ENCODE measurements at places on chromosomes 3 and 15. TPM values are rescaled to one million over a fixed set of nuclear protein-coding genes. Genes with fewer than 3 reads are reported as not detected.

- no peak for DNase-seq
These were observed 282.5 kb upstream of the THBS1 start for GRCh38 chr15:39298271-39298962.

DNA sequence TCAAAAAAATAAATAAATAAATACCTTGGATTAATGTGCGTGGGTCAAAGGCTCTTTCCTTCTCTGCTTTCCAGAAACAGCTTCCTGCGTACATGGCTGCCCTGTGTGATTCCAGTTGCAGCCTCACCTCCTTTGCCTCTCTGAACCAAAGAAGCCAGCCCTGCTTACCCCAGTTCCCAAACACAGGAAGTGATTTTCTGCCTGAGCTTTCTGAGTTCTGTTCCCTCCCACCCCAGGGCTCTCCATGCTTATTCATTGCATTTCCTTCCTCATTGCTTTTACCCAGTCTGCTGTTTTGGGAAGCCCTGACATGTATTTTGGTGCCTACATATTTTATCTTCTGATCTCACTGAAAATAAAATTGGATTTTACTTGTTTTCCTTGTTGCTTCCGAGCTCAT is 15.4 kb downstream of the ZSCAN2 start:
- DNase-seq: no peak

Gene NME9
- total RNA-seq: not detected

Gene SYNM
- total RNA-seq: 5.6 TPM

DNA sequence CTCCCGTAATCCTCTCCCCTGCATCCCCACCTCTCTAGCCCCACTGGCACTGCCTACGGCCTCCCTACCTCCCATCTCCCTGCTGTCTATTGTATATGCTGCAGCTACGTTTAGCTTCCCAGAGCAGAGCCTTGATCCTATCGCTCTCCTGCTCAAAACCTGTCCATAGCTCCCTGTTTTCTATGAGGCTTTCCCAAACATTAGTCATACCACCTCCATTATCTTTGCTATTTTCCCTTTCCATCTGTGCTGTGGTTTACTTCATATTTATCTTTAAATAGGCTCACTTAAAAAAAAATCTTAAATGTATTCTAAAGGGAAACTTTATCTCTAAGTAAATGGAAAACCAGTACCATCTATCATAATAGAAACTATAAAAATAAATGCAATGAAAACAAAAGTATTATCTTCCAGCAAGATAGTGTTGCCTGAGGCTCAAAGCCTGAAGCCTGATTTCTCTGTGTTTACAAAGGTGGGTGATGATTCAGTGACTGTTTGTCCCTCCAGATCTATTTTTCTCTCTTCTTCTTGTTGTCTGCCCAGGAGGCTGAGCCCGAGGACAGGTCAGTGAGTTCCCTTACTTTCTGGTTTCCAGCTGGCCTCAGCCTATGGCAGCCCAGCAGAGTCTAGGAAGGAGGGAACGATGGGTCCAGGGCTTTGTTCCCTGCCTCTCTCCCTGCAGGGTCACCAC is 397.1 kb upstream of the CFAP20DC start:
- DNase-seq: no peak

- no peak for DNase-seq
These were observed 233.5 kb downstream of the MYRIP start for GRCh38 chr3:40042752-40043443.

DNA sequence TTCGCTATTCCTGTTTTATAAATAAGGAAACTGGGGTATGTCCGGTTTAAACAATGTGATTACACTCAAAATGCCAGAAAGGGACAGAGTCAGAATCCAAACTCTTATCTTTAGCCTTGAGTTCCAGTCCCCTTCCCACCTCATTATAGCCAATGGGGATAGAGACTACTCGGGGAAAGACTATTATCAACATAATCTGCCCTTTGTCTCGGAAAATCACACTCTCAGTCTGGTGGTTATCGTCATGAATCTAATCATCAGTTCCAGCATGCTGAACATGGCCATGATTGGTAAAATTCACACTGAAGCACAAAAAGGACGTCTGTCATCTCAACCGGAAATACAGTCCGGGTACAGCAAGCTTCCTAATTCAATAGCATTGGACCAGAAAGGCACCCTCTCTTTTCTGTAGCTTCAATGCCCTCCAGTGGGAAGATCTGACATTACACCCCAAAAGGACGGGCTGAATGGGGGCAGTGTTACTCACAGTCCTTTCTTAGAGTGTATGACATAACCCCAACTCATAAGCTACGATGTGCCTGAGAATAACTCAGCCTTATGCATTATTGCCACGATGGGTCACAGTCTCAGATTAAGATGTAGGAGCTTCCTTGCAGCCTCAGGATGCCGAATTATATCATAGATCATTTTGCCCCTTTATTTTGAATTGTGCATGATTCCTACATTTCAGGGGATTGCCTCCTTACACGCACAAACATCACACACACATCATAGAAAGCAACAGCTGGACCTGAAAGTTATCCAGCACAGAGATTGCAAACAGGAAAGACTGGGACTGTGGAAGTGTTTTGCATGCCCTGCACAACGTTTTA is 390.4 kb upstream of the LMCD1 start:
- peak; percentile 62 for DNase-seq

GRCh38 chr3:144358191-144358590 is 386.6 kb downstream of the DIPK2A start:
- no peak for DNase-seq

- DNase-seq: no peak
These were observed 13.9 kb downstream of the RASGRF1 start for GRCh38 chr15:79076661-79077060.

DNA sequence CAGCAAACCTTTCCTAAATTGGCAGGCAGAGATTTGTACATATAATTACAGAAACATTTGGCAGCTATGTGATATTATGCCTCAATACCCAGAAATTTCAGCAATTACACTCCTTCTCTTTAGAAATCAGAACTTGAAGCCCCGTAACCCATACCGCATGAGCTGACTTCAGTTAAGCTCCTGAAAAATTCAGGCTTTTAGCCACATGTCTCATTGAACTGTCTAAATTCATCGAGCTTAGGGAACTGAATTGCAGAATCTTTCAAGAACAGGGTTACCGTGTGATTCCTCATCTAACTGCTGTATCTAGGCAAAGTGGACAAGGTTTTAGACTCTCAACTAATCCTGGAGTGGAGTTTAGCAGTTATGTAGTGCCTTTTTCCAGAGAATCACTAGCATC is 333.0 kb downstream of the EPHA3 start:
- DNase-seq: no peak

GRCh38 chr15:60652870-60653269 is 173.9 kb upstream of the ICE2 start:
- no peak for DNase-seq

DNA sequence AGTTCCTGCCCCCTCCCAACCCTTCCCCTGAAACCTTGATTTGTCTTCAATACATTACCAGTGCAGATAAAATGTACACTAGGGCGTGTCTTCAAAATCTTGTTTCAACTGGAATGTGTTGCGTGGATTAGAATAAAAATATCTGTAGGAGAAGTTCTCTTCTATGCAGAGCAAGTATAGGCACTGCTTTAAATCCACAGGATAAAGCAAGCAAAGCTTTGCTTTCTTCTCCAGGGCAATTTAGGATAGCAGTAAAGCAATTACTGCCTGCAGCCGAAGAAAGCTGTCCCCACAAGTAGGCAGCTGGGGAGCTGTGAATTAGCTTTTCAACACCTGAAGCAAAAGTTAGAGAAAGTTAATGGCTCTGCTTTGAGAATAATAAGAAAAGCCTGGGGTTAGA is 329.7 kb upstream of the KCNMB2 start:
- DNase-seq: no peak

GRCh38 chr3:1513662-1514061 is 420.8 kb downstream of the CNTN6 start:
- no peak for DNase-seq

Gene EFHB
- total RNA-seq: 0.34 TPM

- no peak for DNase-seq
These were observed 403.6 kb upstream of the CDIN1 start for GRCh38 chr15:36175741-36176291.

- DNase-seq: no peak
These were observed 144.6 kb downstream of the LPP start for GRCh38 chr3:188298585-188298984.

DNA sequence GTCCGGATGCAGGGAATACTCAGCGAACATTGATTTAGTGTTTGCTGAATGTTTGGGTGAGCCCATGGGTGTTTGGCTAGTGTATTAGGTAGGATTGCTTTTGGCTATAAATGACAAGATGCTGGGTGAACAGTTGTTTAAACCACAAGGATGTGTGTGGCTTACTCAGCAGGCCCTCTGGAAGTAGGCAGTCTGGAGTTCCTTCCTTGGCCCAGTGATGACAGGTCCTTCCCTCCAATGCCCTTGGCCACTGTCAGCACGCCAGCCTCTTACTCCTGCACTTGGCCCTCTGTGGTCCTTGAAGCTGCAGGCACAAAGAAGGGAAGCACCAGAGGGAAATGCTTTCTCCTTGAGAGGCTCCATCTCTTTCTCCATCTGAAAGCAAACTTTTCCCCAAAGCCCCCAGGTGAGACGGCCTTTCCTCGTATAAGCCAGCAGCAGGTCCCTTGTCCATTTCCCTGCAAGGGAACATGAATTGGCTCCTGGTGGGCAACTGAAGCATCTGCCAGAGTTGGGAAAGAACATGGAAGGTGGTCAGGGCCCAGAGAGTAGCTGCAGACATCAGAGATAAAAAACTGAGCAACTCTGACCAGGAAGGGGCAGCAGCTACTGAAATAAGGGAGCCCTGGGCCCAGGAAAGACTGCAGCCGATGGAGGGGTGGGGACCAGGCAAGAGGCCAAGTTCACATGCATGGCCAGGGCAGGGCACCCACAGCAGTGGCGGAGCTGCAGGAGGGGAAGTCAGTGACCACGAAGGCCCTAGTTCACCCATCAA is 105.0 kb downstream of the TPRA1 start:
- DNase-seq: peak; percentile 19

Measured in LHCN-M2 (cell line).